PC-3 (cell line): ENCODE measurements at places on chromosomes 7 and 10.

DNA sequence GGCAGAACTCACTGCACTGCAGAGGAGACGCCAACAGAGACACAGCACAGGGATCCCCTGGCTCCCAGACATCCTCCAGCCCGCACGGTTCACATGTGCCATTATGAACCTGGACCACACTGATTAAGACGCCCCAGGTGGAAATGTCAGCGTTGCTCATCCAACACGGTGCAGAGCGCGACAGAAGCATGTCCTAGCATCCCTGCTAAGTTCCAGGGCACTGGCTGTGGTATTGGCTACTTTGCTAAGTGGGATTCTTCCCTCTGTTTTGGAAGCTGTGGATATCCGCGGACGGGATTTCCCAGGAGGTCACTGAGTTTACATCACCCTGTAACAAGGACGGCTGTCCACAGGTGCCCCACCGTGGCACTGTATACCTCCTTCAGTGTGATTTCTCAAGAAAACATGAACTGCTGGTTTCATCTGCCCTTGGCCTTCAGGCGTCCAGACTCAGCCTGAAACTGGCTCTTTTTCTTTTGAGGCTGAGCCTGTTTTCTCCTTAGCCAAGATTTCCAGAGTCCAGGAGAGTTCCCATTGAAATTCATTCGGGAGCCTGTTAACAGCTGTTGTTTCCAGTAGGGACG lies 324.0 kb downstream of the WDR37 start:
- DNase-seq, result no peak

DNA sequence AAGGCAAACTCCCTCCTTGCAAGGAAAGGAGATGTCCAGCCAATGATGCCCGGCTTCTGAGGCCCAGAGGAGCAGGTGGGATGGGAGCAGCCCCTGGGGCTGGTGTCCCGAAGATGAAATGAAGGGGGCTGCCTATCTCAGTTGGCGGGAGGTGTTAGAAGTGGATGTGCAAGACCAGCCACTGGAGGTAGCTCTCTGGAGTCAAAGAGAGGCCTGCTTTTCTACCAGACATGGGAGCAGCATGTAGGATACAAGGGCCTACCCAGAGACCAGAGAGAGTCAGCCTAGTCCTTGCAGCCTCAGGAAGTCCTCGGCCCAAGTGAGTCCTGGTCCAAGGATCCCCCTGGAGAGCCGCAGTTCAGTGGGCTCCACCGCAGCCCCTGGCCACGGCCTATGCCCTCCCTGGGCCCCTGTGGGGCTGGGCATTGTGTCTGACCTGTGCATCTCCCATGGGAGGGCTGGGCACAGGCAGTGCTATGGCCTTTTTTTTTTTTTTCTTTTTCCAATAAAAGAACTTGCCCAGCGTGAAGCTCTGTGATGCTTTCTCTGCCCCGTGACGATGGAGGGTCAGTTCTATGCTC lies 17.7 kb downstream of the GOLGA7B start:
- DNase-seq, result no peak

DNA sequence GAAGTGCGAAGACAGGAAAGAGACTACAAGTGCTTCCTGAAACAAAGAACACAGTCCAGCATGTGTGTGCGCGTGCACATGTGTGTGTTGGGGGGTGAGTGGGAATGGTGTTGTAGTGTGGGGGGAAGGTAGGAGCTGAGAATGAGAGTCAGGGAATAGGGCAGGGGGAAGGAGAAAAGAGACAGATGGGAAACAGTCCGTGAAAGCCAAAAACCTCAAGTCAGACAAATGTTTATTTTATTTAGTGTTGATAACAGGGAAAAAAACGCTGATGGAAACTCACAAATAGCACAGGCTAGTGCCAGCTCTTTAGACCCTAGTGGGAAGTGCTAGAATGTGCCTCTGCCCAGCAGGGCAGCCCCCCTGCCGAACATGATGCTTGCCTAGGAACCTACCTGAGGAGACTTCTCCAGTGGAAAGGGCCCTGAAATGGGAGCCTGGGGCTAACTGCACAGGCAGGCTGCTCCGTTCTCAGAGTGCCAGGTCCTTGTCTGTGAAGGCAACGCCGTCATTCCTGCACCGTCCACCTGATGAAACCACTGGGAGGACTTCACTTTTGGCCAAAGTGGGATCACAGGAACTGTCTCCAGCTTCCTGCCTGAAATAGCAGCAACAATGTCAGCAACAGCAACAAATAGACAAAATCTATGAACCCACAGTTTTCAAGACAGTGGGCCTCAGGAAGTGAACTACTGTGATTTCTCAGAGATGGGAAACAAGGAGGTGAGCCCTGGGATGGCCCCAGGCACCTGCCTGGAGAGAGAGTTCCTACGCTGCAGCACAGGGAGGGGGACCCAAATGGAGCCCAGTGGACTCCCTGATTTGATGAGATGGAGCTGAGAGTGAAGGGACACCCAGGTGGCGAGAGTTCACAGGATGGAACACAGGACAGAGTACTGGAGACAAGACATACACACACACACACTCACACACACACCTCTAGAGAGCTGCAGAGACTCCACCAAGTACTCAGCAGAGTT lies 379.7 kb downstream of the RPS24 start:
- no peak for DNase-seq

DNA sequence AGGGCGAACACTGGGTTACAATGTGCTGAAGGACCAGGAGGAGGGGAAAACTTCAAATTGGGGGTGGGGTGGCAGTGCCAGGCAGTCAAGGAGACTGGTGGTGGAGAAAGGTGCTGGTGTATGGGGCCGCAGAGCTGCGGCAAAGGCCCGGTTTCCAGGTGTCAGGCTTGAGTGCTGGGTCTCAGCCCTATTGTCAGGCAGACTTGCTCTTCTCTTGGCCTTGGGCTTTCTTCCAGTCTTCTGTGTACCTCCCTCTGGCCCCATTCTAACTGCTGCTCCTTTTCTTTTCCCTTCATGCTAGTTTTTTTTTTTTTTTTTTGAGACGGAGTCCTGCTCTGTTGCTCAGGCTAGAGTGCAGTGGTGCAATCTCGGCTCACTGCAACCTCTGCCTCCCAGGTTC lies 51.0 kb downstream of the POLR3A start:
- DNase-seq, result no peak

- peak; percentile 53 for DNase-seq
Observed at GRCh38 chr7:904847-905246, 28.5 kb downstream of the GET4 start.

DNA sequence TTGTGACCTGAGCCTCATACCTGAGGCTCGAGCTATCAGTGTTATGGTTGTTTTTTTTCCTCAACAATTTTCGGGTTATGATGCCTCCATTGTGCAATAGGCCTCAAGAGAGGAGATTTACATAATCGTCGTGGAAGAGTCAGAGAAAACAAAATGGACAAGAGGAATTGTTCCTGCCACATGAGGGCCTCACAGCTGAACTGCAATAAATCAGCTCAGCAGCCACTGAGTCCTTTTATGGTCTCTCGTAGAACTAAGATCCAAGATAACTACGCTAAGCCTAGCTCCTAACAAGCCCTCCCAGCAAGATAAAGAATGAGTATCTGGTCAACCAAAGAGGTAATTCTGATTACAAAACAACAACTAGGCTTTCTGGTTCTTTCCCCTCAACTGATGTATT lies 336.8 kb downstream of the WDR11 start:
- DNase-seq, result no peak

GRCh38 chr7:6496842-6497636 lies 49.3 kb upstream of the DAGLB start:
- no peak for DNase-seq

DNA sequence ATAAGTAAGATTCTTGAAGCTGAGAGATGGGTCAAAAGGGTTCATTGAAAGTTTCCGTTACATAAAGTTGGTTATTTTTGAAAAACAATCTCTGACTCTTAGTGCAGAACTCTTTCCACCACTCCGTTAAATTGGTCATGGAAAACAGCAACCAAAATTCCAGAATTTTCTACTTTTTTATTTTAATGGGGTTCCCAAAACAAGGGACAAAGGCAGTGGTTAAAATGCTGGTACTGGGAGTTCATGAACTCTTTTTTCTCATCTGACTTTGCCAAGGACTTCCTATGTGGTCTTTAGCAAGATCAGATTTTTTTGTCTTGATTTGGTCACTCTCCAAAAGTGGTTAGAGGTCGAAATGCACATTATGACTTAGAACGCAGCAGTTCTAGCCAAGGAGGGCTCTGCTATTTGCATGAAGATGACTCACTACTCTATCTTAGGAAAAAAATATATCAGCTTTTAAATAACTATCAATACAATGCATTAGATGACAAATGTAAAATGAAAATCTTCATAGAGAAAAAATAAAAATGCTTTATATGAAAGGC lies 145.7 kb downstream of the REEP3 start:
- peak; percentile 96 for DNase-seq

- no peak for DNase-seq
Observed at GRCh38 chr7:133529861-133530260, 277.0 kb downstream of the EXOC4 start.

- no peak for DNase-seq
Observed at GRCh38 chr7:139118805-139119485, 9.4 kb upstream of the ZC3HAV1 start.

DNA sequence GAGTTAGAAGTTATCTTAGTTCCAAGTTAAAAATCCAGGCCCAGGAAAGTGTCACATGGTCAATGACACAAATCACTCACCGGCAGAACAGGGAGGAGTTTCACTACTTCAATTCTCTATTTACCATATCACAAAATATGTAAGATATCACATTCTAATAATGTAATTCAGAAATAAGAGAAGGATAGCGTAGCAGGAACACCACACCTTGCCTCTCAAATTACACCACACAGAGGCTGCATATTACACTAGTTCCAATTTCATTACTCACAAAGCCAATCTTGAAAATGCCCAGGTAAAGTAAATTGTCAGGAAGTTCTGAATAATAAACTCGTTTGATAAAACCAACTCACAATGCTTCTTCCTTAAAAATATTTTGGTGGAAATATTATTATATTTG lies 169.2 kb downstream of the CTTNBP2 start:
- peak; percentile 44 for DNase-seq

- DNase-seq, result no peak
Observed at GRCh38 chr7:16586081-16586874, 59.3 kb downstream of the ANKMY2 start.

- DNase-seq, result no peak
Observed at GRCh38 chr7:22635349-22635748, 91.7 kb upstream of the IL6 start.

- peak; percentile 59 for DNase-seq
Observed at GRCh38 chr7:120402801-120403200, 129.8 kb downstream of the KCND2 start.

- DNase-seq, result peak; percentile 96
Observed at GRCh38 chr10:33341637-33342036, 7.2 kb upstream of the NRP1 start.

DNA sequence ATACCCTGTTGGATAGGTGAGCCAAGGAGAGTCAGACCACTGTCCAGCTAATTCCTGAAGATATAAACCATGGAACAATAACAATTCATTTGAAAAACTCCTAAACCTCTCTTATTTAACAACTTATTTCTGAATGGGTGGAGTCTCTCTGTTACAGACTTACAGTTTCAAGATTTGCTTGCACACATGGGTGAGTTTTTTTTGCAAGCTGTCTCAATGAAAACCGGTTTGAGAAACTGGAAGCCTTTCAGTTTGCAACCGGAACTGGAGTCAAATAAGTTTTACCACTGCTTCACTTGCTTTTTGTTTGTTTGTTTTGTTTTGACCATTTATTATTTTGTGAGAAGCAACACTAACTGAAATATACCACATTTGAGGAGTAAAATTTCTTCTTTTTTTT lies 243.8 kb downstream of the MTERF1 start:
- DNase-seq, result no peak

- no peak for DNase-seq
Observed at GRCh38 chr10:95819620-95820329, 63.8 kb downstream of the ENTPD1 start.

GRCh38 chr10:103770139-103770538 lies 85.2 kb downstream of the SH3PXD2A start:
- no peak for DNase-seq

DNA sequence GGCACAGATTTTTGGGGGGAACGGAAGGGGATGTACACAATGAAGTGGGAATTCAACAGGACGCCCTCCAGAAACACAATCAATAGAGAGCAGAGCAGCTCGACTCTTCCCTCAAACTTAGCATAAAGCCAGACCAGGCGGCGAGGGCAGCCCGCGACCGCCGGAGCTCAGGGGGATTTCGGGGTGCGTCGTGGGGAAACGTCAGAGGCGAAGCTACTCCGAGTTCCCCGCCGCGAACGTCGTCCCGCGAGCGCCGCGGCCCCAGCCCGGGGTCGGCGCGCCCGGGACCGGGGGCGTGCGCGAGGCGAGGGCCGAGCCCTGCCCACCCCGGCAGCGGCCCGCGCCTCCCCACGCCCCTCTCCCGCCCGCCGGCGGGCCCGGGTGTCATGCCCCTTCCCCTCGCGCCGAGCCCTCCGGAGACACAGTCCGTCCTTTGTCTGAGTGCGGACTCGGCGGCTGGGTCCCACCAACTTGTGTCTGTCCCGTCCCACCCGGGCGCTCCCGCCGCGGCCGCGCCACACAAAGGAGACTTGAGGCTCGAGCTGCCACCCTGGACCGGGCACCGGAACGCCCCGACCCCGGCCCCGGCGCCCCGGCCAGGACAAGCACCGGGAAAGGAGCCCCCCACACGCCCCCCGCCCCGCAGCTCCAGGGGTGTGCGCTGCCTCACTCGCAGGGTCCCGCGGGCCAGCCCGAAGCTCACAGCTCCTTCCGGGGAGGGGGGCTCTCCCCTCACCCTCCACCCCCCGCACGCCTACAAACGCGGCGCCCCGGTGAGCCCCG lies 634 bp downstream of the EZH2 start:
- DNase-seq, result peak; percentile 3

DNA sequence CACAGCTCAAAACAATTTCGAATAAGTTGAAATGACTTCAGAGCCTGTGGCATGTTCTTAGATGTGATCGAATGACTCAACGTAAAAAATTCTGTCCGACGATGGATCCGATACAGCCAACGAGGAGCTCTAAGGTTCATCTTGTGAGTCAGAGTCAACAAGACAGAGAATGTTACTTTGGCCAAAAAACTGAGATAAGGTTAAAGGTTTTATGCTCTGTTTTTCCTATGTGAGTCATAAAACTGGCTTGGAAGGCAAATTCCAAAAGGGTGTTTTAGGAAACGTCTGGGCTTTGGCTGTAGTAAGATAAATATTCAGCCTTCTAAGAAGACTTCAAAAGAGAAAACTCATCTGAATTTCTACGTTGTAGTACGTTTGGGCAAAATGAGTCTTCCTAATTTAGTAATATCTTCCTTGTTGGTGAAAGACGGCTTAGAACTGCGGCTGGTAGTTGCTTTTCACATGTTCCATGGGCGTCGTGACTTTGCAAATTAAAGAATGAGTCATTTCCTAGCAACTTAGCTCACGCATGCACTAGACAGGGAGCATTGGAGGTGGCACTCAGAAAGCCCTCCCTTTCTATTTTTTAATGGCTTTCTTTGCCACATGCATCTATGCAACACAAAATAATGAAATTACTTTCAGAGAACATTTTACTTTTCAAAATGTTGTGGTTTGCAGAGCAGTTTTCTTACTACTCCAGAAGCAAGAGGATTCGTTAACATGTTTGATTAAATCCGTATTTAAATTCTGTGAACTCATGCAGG lies 28.2 kb downstream of the PFKP start:
- DNase-seq, result peak; percentile 91

- DNase-seq, result no peak
Observed at GRCh38 chr10:72461085-72461484, 106.4 kb upstream of the DNAJB12 start.

- no peak for DNase-seq
Observed at GRCh38 chr10:19921300-19922140, 105.3 kb downstream of the PLXDC2 start.

- peak; percentile 59 for DNase-seq
Observed at GRCh38 chr7:76296743-76297740, 5.4 kb upstream of the HSPB1 start.
